T-helper 2 cell (primary cell): ENCODE measurements at places on chromosomes 16 and 17.

GRCh38 chr17:68734931-68735330 lies 133.8 kb upstream of the FAM20A start:
- no peak for DNase-seq

- DNase-seq, result no peak
Measured at GRCh38 chr16:27236635-27237218, 31.8 kb downstream of the NSMCE1 start.

GRCh38 chr17:2694381-2695242 lies 17.0 kb downstream of the CLUH start:
- no peak for DNase-seq

- DNase-seq, result no peak
Measured at GRCh38 chr16:57969451-57970123, 1.3 kb downstream of the CNGB1 start.

DNA sequence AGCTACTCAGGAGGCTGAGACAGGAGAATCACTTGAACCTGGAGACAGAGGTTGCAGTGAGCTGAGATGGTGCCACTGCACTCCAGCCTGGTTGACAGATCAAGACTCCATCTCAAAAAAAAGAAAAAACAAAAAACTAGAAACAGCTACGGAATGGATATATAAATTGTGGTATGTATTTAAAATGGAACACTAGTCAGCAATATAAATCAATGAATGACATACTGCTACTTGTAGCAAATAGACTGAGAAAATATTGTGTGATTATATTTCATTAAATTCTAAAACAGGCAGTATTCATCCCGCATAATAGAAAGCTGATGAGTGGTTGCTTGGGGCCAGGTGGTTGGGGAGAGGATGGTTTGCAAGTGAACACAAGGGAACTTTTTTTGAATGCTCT lies 261.7 kb downstream of the BCAS3 start:
- DNase-seq, result no peak

DNA sequence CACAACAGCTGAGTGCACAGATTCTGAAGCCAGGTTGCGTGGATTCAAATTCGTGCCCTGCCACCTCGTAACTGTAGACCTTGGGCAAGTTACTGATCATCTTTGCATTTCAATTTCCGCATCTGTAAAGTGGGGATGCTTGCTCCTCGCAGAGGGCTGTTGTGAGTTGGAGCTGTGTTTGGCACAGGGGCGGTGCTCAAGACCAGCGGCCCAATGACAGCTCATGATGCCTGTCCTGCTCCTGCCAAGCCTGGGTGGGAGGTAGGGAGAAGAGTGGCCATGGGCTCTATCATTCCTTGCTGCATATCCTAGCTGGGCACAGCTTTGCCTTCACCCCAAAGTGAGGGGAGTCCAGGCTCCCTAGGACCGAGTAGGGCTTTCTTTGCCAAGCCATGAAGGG lies 12.6 kb downstream of the NXPH3 start:
- no peak for DNase-seq

DNA sequence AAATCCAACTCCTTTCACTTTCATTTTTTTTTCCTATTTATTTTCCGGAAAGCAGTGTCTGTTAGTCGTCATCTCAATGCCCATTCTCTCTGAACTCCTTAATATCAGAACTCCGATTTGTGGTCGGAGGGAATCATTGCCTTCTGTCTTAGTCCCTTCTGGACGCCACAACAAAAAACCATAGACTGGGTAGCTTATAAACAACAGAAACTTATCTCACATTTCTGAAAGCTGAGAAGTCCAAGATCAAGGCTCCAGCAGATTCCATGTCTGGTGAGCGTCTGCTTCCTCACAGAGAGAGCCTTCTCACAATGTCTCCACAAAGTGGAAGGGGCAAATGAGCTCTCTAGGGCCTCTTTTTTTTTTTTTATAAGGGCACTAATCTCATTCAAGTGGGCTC lies 296.6 kb upstream of the CDH11 start:
- DNase-seq, result no peak

DNA sequence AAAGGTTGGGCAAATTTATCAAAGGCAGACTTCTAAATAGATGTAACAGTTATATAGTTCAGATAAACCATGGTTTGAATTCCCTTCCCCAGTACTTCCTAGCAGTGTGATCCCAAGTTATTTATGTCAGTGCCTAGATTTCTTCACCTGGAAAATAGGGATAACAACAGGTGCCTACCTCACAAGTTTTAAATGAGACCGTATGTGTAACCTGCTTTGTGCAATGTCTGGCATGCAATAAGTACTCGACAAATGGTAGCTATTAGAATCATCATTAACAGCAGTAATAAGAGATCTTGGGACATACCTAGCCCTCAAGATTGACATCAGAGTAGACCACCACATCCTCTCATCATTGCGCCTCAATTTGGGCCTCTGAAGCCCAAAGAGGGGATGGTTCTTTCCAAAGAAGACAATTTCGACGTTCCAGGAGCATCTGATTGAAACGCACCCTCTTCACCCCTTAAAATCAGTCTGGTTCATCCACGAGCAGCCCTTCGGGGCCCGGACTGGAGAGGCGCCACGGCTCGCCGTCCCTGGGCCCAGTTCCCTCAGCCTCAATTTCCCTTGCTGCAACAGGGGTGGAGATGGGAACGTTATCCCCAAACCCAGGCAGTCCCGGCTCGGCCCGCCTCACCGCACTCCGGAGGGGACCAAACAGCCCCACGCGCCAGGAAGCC lies 541 bp downstream of the ACACA start:
- DNase-seq, result no peak

DNA sequence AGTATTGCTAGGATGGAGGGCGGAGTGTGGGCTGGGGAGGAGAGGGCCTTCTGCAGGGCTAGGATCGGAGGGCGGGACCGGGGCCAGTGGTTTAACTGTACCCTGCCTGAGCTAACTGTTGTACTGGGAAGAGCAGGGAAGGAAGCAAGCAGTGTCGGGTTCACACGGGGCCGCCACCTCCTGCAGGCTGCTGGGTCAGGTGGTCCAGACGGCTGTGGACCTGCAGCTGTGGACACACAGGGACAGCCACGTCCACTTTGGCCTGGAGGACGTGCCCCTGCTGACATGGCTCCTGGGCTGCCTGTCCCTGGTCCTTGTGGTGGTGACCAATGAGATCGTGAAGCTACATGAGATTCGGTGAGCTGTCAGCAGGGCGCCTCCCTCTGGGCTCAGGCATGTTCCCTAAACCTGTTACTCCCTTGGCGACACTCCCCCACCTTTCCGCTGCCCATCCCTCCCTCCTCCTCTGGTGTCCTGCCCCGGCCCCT lies 16.6 kb downstream of the CASKIN2 start:
- no peak for DNase-seq

GRCh38 chr17:7022781-7023571 lies at the start of gene BCL6B:
TSS of gene BCL6B (plus strand) at chr17:7023050. CDS start at chr17:7023672, 622 bp downstream.
- no peak for DNase-seq

- no peak for DNase-seq
Measured at GRCh38 chr17:81868674-81869220, 2.4 kb downstream of the ARHGDIA start.
